ENCODE measurements at places on chromosomes 4 and X.

- no peak for DNase-seq
Measured at GRCh38 chr4:39637221-39637585, 1.5 kb downstream of the SMIM14 start.

GRCh38 chr4:175407926-175408325 lies 404.1 kb downstream of the GPM6A start:
- DNase-seq: no peak

DNA sequence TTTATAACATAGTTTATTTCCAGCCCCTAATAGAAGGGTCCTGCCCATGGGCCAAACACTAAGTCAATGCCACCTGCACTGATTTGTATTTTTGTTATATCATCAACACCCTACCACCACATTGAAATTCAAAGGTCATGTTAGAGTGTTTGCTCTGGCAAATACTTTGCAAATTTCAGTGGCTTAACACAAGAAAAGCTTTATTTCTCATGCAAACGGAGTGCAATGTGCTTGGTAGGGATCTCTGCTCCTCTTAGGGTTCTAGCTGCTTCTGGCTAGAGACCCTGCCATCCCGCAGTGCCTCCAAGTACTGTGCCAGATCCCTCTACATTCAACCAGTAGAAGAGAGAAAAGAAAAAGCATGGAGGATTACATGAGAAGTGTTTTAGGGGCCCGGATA lies 230.8 kb upstream of the TET2 start:
- DNase-seq: no peak

- DNase-seq: no peak
Measured at GRCh38 chr4:159390648-159391047, 287.8 kb downstream of the RAPGEF2 start.

DNA sequence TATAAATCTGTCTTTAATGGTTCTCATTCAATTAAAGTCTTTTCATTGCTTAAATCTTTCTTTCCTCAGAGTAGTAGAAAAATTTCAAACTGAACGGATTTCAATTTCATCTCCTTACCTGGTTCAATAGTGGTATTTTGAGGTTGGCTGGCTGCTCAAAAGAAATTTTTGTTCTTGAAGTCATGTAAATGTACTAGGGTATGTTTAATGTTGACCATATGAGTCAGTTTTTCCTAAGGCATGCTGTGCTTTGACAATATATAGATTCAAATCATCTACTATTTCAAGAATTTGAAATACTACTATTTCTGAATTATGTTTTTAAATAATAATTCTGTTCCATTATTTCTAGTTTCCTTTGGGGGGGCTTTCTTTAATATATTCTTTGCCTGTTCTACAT lies 105.5 kb downstream of the PACRGL start:
- no peak for DNase-seq

- DNase-seq: no peak
Measured at GRCh38 chrX:45007598-45007997, 134.6 kb downstream of the KDM6A start.

- DNase-seq: no peak
Measured at GRCh38 chrX:20274121-20274520, 7.4 kb upstream of the RPS6KA3 start.

DNA sequence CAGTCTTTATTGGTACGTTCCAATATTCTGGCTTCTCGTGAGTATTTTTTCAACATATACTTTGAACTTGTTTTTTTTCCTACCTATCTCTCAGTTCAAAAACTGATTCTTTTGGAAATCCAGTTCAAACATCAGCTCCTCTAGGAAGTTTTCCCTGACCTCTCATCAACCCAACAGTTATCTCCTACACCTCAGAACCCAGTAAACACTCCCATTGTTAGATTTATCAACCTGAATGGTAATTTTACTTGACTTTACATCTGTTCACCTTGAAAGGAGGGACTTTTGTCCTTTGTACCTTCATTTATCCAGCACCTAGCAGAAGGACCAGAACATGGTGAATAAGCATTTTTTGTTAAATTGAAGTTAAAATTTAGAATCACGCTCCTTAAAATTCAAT lies 13.6 kb downstream of the CAMK2D start:
- no peak for DNase-seq

DNA sequence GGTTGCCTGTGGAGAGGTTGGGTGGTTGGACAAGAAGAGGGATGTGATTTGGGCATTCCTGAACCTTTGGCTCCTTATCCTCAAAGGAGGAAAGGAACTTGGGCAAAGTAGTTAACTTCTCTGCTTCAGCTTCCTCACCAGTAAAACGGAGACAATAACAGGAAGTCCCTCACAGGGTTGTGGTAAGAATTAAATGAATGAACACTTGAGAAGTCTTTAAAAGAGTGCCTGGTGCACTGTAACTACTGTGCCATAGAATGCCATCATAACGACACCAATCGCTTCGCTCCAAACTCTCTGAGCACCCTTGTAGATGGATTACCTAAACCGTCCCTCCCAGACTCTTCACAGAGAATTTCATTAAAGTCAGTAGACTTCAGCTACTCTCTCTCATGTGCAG lies 10.5 kb downstream of the ZCCHC18 start:
- DNase-seq: no peak

DNA sequence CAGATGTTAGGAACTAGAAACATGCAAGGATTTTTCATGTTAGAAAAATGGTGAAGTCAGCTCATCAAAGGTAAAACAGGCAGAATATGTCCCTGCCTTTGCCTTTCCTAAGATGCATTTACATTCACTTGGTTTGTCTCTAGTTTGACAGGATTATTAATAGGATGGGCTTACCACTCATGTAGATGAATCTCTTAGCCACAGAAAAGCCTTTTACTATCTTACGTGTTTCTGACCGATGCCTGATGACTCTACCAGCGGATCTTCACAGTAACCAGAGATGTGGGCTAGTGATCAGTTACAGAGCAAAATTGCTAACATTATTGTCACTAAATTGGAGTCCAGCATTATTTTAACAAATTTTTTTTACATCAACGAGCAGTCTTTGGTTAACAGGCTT lies 187.6 kb downstream of the MAML3 start:
- no peak for DNase-seq

DNA sequence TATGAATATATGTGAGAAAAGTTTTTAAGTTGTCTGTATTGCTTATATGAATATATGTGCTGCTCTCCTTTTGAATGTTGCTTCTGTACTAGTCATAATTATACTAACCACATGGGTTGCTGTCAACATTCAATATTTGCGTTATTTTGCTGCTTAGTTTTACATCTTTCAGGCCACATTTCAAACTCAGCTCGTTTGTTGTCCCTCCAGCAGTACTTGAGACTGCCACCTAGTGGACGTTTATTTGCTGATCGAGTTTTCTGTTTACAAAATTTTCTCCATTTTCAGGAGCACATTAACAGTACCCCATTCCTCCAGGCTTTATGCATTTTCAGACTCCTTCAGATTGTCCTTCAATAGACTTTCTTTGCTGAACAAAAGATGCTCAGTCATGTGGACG lies 75.8 kb downstream of the NUDT11 start:
- DNase-seq: no peak

- no peak for DNase-seq
Measured at GRCh38 chr4:19693936-19694570, 557.7 kb upstream of the SLIT2 start.

DNA sequence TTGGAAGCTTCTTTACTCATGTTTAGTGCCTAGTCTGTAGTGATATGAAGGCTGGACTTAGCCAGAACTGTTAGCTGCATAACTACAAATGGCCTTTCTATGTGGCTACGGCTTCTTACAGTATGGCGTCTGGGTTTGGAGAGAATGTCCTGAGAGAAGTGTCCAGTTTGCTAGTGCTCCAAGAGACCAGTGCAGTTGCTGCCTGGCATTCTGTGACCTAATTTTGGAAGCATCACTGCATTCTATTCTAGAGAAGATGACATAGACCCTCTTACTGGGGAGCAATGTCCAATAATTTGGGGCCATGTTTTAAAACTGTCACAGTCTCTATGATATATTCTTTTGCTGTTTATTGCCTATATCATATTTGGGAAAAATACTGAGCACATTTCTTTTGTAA lies 74.2 kb downstream of the STAG2 start:
- no peak for DNase-seq

- DNase-seq: no peak
Measured at GRCh38 chr4:16045687-16046086, 38.1 kb downstream of the PROM1 start.

DNA sequence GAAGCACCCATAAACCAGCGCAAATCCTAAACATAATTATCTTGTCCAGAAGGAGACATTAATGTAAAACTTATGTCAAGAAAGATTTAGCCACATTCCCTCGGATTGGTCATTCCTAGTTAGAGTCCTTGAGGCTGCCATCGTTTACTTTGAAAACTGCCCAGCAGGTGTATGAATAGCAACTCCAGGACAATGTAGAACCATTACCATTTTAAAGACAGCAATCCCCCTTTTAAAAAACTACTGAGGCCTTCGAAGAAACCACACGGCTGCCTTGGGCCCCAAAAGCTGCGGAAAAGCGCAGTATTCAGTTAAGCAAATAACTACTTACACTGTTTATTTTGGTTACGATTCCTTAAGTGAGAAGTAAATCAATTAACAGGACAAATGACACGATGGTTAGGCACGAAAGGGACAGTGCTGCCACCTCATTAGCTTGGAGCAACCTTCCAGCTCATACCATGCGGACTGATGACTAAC lies 822 bp upstream of the SGMS2 start:
- no peak for DNase-seq

DNA sequence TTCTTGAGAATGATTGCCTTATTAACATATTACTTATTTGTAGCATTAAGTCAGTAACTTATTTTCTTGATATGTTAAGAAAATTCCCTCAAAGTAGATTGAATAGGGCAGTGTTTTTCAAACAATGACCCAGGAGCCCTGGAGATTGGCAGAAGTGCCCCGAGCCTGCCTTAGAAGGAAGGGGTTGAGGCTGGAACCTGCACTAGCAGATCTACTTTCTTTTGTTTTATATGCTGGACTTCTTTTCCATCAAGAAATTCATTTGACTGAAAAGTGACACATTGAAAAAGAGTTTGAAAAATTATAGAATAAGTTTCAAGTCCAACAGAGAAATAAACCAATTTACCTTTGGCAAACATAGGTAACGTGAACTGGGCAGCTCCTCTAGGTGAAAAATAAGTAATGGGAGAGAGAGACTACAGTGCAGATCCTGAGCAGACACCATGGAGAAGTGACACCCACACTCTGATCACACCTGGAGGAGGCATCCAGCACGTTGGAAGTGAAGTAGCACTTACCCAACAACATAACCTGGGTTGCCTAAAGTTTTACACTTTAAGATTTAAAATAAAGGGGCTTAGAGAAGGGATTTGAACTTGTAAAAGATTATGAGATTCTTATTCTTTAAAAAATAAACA lies 18.6 kb downstream of the ARSJ start:
- no peak for DNase-seq

DNA sequence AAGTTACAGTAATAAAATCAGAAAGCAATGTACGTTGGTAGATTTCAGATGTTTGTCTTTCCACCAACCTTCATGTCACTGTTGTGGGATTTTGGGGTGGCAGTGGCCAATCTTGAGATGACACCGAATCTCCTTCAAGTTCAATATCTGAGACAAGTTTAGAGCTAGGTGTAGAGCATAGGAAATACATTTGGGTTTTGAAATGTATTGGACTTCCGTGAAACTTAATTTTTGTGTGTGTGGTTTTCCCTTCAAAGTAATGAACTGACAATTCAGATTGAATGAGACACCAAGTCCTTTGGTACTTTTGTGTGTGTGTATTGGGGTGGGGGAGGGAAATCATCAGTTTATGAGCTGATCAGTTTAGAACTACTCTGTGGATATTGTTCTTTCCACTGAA lies 1.8 kb downstream of the WDR44 start:
- no peak for DNase-seq

DNA sequence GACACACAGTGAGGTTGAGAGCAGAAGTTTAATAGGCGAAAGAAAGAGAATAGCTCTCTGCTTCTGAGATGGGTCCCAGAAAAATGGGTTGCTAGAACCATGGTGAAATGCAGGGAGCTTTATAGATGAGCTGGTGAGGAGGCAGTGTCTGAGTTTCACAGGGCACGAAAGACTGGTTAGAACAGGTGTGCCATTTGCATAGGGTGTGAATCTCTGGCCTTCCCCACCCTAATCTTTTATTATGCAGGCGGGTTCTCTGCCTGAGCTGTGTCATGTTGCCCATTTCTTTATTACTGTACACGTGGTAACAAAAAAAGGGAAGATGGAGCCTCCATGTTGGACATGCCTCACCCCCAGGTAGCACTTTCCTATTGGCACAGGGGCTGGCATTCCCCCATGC lies 39.1 kb downstream of the FUNDC1 start:
- no peak for DNase-seq

GRCh38 chr4:2949782-2950125 lies 13.5 kb downstream of the NOP14 start:
- no peak for DNase-seq

DNA sequence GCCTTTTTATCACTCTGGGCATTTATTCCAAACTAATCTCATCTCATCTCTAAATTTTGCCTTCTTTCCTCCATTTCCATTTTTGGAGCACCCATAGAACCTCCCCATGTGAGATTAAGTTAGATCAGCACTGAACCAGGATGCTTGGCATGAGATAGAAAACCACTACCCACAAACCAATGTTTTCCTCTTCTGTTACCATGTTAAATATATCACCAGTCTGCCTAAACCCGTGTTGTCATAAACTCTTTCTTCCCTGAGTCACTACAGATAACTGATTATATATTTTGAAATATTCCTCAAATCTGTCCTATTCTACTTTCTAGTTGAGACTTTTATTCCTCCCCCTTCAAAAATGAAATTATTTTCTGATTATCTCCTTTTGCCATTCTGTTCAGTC lies 37.6 kb downstream of the GABRB1 start:
- DNase-seq: no peak

- DNase-seq: no peak
Measured at GRCh38 chr4:5824227-5824626, 68.7 kb downstream of the CRMP1 start.

GRCh38 chr4:169024762-169025161 lies 14.7 kb upstream of the CBR4 start:
- DNase-seq: no peak

All from HuH-7.5 (cell line).